ENCODE measurements at places on chromosomes 3 and 15.

DNA sequence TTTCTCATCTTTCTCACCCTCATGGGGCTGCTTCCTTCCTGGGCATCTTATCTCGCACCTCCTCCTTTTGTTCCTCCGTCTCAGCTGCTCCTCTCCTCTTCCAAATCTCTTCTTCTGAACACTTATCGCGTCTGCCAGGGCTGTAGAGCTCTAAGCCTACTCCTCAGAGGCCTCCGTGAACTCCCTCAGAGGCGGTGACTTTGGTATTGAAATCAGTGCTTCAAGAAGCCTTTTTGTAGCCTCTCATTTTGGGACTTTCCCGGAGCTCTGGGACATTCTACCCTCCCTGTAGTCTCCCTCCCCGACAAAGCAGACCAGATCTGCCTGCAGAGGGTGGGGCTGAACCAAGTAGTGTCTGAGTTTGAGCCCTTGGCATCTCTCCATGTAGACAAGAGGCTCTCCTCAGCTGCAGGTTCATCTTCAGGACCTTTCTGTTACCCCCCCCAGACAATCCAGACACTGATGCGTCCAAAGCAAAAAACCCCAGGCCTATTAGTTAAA, 17.5 kb upstream of the CPNE9 start:
- H3K4me1 ChIP-seq = no peaks in the 10 kb centered on the region
- H3K4me3 ChIP-seq = no peak overlapping the region
- no peak overlapping the region for H3K27ac ChIP-seq

DNA sequence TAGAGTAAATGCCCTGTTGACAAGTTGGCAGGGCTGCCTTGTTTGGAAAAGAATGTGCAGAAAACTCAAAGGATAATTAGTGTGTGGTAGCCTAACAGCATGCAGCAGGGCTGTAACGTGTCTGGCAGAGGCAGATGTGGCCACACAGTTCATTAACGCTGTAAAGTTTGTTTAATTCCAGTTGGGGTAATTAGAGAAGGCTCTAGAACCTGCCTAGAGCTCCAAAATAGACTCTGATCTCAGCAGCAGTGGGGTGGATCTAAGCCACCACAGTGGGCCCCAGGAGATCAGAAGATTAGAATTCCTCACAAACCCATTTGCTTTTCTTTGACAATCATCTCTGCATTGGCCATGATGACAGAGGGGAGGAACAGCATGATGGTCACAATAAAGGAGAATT, 65.1 kb upstream of the LEKR1 start:
- no peak overlapping the region for H3K4me3 ChIP-seq
- H3K4me1 ChIP-seq = no peaks in the 10 kb centered on the region
- H3K27ac ChIP-seq = no peak overlapping the region
- no peak for DNase-seq
- no peaks in the 10 kb centered on the region for H3K36me3 ChIP-seq
- H3K27me3 ChIP-seq = no peaks in the 10 kb centered on the region

- DNase-seq = no peak
- no peaks in the 10 kb centered on the region for H3K36me3 ChIP-seq
- no peak overlapping the region for H3K4me3 ChIP-seq
- H3K27me3 ChIP-seq = peaks cover 8% of the 10 kb centered on the region
- no peak overlapping the region for H3K27ac ChIP-seq
Observed at GRCh38 chr15:59444081-59444835, 6.3 kb downstream of the FAM81A start.

- H3K36me3 ChIP-seq = peaks cover 14% of the 10 kb centered on the region
- peaks cover 33% of the 10 kb centered on the region for H3K4me1 ChIP-seq
- H3K4me3 ChIP-seq = no peak overlapping the region
- peak; percentile 62 for DNase-seq
Observed at GRCh38 chr15:101161656-101162055, 90.2 kb downstream of the CHSY1 start.

- no peaks in the 10 kb centered on the region for H3K36me3 ChIP-seq
- peaks cover 3% of the 10 kb centered on the region for H3K4me1 ChIP-seq
- H3K27me3 ChIP-seq = no peaks in the 10 kb centered on the region
- H3K27ac ChIP-seq = no peak overlapping the region
- no peak overlapping the region for H3K4me3 ChIP-seq
Observed at GRCh38 chr3:37925157-37925556, 63.5 kb downstream of the CTDSPL start.

DNA sequence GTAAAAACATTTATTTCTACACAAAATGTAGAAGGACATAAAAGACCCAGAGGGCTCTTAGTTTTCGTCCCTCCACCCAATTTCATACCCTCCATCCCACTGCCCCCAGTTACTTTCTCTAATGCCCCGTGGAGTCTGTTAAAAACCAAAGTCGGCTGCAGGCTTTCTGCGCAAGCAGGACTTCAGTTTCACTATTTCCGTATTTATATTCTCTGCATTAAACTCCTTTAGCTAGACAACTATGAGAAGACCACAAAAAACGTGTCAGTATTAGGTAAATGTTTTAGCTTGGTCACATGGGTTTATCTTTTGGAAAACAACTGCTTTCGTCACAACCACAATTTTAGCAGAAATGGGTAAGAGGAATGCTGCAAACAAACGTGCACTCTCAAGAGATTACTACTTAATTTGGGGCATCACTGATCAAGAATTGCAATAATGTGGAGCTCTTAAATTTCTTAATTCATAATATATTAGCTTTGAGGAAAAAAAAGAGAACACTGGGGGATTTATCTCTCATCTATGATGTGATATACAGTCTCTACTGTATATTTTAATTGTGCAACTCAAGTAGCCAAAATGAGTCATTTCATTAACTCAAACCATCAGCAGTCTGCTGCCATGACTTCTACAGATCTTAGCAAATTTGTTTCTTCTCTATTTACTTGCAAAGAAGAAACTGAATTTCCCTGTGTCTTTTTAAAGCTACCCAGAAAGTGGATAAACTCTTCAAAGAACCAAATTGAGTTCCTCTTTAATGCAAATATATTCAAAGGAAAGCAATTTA, 740 bp upstream of the NSMCE3 start:
- H3K4me1 ChIP-seq = peaks cover 31% of the 10 kb centered on the region
- H3K27me3 ChIP-seq = no peaks in the 10 kb centered on the region
- peaks cover 1% of the 10 kb centered on the region for H3K36me3 ChIP-seq
- peak overlapping the region; percentile 99 for H3K27ac ChIP-seq
- DNase-seq = peak; percentile 11
- peak overlapping the region; percentile 90 for H3K4me3 ChIP-seq

DNA sequence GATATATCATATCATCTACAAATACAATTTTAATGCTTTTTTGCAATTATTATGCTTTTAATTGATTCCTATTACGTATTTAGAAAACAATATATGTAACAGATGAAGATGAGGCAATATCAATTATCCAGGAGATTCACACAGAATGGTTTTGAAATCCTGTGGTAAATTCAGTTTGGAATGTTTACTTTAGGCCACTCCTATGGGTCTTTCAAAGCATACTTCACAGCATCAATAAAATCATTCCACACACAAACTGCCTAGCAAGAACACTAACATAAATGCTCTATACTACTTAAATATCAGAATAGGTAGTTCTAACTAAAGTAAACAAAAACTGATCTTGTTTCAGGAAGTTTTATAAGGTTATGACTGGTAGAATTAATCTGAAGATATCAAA, 90.5 kb downstream of the FAM227B start:
- peaks cover 3% of the 10 kb centered on the region for H3K27me3 ChIP-seq
- no peaks in the 10 kb centered on the region for H3K4me1 ChIP-seq
- DNase-seq = no peak
- no peak overlapping the region for H3K27ac ChIP-seq

Measured in activated CD8-positive, alpha-beta T cell treated with anti-CD3 and anti-CD28 coated beads for 36 hours (primary cell).